Effector memory CD4-positive, alpha-beta T cell (primary cell): ENCODE measurements at places on chromosomes 6 and 20.

GRCh38 chr6:143368426-143368825 lies 82.1 kb downstream of the ADAT2 start:
- no peak for DNase-seq

- DNase-seq: no peak
Measured at GRCh38 chr20:25606094-25606695, 17.6 kb downstream of the NANP start.

- DNase-seq: no peak
Measured at GRCh38 chr6:154745243-154745642, 12.0 kb downstream of the SCAF8 start.

- no peak for DNase-seq
Measured at GRCh38 chr6:84599991-84600390, 164.4 kb downstream of the TBX18 start.

GRCh38 chr6:44192428-44193041 lies 24.2 kb upstream of the MYMX start:
- DNase-seq: no peak

- no peak for DNase-seq
Measured at GRCh38 chr6:27471365-27472115, 1.4 kb downstream of the ZNF184 start.

DNA sequence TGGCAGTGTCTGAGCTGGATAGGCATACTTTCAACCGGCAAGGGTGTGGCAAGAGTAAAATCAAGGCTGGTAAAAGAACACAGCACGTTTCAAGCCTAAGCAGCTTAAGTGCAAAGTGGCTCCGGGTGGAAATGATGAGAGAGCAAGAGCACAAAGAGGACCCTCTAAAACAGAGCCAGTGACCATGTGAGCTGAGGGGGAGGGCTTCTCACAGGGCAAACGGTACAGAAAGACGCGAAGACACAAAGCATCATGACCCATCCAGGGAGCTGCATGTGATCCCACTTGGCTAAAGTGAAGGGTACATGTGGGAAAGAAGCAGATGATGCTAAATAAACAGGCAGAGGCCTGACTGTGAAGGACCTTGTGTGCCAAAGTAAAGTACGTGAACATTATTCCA lies 25.7 kb downstream of the FKBP5 start:
- DNase-seq: no peak

- no peak for DNase-seq
Measured at GRCh38 chr20:11001764-11002540, 328.2 kb upstream of the JAG1 start.

DNA sequence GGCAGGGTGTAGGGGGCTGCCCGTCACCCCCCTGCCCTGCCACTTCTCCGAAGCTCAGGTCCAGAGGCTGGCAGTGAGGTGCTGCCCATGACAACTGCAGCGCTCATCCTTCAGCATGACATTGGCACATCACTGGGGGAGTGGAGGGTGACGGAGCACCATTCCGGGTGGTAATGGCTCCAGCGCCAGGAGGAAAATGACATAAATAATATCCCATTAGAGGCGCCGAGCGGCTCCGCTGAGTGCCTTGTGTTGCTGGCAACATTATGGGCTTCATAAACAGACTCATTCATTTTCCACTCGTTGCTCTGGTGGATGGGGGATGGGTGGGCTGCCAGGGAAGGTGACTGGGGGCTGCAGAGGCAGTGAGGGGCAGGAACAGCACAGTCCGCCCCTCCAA lies 56.9 kb upstream of the CTNNBL1 start:
- DNase-seq: no peak

DNA sequence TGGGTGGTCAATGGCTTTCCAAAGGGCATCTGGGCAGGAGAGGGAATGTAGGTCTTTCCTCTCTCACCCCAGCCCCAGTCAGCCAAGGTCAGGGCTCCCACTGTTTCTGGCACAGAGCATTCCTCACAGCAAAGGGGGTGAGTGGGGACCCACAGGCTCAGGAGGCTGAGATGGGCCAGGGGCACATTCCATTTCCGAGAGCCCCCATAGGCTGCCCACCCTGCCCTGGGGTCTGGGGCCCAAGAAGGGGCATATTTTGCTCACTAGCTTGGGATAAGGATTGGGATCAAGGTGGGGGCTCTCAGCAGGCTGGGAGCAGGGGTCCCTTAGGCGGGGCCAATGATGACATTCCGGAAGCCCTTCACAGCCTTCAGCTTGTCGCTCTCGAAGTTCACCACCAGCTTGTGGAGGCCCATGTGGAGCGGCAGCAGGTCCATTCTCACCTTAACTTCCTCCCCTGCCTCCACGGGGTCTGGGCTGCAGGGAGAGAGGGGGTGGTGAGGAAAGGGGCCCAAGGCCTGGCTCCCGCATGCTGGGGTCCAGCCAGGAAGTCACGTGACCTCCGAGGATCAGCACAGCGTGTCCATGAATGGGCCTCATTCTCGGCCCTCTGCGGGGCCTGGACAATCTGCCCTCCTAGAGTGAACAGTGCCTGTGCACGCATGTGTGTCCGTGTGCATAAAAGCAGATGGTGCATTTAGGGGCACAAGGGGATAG lies 35.0 kb downstream of the TGM2 start:
- no peak for DNase-seq

DNA sequence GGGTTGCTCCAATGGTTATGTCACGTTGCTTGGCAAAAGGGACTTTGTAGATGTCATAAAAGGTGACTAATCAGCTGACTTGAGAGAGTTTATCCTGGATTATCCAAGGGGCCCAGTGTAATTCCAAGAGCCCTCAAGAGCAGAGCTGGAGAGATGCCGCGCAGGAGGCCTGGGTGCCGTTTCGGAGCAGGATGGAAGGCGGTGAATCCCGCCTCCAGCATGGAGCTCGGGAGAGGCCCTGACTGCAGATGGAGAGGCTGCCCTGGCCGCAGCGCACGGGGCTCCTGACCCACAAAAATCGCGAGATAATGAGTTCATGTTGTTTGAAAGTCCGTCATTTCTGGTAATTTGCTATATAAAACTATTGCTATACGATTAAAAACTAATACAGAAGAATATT lies 219.8 kb downstream of the ZDHHC14 start:
- DNase-seq: no peak

GRCh38 chr6:97805596-97805995 lies 522.6 kb upstream of the MMS22L start:
- DNase-seq: no peak

- DNase-seq: no peak
Measured at GRCh38 chr6:21085211-21085610, 508.3 kb upstream of the SOX4 start.

- DNase-seq: no peak
Measured at GRCh38 chr20:13813910-13814309, 29.1 kb downstream of the NDUFAF5 start.

DNA sequence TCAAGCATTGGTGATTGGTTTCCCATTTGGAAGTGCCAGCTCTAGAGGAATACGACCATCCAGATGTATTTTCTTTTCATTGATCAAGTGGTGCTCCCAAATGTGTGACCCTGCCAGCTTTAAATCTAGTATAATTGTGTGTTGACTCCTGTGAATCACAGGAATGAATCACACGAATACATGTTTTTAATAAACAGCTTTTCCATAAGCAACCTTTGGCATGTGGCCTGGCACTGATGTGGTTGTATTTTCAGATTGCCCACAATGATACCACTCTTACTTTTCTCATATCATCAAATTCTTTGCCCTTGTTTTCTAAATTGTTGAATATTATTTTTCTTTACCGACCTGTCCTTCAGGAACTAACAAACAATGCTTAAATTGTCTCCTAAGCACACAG lies 367 bp downstream of the GSTA3 start:
- no peak for DNase-seq

DNA sequence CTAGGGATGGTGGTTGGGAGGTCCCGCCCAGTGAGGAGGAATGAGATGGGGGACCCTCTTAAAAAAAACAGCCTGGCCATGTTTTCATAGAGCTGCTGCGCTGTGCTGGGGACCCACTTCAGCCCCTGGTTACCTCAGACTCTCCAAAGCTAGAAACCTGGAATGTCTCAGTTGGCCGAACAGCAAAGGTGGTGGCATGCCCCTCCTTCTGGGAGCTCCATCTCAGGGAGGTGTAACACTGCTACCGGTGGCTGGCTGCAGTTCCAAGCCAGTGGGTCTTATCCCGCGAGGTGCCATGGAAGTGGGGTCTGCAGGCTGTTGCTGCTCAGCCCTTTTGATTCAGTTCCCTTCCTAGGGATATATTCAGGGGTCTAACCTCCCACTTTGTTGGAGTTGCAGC lies 35.7 kb upstream of the TFB1M start:
- no peak for DNase-seq

DNA sequence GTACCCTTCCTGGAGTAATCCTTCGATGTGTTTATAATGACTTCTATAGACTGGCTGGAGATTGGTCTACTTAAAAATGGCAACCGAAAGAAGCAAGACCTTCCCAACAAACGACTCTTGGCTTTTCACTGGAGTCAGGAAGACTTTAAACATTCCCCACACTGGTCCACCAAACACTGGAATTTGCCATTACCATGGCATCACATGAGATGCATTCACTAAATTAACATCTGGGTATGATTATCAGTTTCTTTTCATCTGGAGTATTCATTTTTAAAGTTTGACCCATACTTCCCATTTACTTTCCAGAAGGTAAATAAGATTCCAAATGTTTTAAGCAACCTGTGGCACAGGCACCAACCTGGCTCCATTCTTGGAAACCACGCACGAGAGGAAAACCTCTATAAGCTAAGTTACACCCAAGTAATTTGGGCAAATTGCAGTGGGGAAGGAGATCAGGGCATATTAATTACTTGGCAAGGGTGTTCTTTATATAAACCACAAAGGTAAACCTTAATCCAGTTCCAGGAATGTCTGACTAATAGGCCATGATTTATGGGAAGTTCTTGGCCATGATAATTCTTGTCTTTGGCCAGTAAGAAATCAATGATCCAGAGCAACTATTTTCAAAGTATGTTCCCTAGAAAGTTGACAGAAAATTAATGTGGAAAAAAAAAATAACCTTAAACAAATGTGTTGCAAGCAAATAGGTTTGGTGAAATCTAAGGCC lies 190.0 kb upstream of the COL21A1 start:
- no peak for DNase-seq

DNA sequence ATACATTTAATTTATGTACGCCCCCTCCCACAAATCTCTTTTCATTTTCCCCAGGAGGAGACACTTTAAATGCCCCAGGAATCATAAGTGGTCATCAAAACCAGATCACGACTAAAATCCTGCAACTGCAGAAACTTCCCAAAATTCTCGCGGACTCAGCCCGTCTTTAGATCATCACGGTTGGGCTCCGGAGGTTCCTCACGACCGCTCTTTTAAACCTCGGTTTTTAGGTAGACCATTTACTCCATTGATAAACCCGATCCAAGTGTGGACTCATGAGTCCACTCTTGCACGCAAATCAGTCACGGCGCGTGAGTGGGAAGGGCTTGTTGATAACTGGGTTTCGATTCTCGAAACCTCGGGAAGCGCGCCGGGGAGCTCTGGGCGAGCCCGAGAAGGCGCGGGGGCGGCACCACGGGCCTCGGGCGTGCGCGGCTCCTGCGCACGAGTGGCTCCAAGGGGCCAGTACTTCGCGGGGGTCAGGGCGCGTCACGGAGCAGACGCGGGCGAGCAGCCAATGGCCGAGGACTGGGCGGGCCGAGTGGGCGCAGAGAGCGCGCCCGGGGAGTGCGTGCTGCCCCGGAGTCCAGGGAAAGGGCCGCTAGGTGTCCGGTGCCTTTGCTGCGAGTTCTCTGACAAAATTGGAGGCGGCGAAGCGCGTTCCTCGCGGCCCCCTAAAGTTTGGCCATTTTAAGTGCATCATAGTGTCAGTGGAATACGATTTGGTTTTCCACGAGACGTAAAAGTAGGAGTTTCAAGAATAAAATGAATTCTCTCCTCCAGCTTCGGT lies 635 bp upstream of the TENT5A start:
- DNase-seq: peak; percentile 39

DNA sequence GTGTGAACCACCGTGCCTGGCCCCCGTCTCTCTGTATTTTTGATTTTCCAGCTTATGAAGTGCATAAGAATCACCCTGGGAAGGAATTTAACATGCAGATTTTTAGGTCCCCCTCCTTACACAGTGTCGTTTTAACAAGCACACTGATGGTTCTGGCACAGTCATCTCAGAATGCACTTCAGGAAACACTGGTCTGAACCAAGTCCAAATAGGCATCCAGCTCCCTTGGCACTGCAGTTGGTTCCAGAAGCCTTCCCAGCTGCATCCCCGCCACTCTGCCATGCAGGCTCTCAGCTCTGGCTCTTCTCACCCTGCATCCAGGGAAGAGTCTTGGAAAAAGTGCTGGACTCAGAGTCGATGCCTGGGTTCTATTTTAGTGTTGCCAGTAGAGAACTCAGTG lies 20.1 kb downstream of the RIPOR2 start:
- DNase-seq: no peak

DNA sequence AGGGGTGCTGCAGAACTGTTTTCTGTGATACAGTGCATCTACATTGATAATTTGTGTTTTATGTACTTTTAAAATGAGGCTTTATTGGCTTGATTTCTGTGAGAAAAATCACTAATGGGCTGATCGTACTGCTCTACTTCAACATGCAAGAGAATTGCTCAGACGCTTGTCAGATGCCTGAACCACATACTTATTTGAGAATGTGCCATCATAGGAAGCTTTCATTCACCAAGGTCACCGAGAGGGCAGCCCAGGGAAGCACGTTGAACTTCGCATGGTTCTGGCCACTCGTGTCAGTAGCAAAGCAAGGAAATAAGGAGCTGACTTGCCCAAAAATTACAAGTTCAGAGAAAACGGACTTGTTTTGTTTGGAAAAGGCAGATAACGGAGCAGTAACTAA lies 168.5 kb upstream of the AKAP12 start:
- no peak for DNase-seq

GRCh38 chr6:10759312-10759839 lies 11.8 kb downstream of the TMEM14B start:
- DNase-seq: no peak

GRCh38 chr6:168417679-168418557 lies 23.1 kb upstream of the SMOC2 start:
- no peak for DNase-seq

DNA sequence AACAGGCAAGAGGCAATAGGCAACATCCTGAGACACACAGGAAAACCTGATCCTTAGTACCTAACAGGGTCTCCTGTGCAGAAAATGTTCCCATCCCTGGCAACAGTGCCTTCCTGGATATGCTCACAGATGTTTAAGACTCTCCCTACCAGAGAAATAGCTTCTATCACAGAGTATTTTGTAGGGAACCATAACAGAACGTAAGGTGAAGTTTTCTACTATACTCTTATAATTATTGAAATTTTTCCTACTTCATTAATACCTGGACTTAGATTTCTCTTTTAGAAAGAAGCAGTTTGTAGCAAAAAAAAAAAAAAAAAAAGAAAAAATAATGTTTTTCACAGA lies 33.5 kb upstream of the LGSN start:
- DNase-seq: no peak

- DNase-seq: no peak
Measured at GRCh38 chr6:26544473-26544872, 6.3 kb downstream of the HMGN4 start.

GRCh38 chr6:33430991-33431879 lies 11.4 kb downstream of the SYNGAP1 start:
- peak; percentile 68 for DNase-seq

DNA sequence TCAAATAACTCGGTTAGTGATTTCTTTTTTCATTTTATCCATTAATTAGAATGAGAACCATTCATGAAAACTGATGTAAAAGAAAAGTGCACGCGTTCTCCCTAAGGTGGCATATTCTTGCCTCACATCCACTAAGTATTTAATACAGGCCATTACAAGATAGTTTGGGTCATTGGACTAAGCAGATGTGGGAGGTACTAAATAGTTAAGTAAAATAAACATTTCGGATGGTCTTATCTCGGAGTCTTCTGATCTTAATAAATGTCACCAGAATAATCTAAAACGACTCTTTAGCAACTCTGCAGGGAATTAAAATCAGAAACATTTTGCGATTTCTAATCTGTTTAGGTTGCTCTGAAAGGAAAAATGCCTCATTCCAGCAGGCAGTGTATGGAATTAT lies 78.7 kb downstream of the RFX6 start:
- DNase-seq: no peak
